ENCODE measurements at places on chromosomes 2 and 18.

- DNase-seq: no peak
Measured at GRCh38 chr2:235623111-235623510, 129.3 kb downstream of the AGAP1 start.

DNA sequence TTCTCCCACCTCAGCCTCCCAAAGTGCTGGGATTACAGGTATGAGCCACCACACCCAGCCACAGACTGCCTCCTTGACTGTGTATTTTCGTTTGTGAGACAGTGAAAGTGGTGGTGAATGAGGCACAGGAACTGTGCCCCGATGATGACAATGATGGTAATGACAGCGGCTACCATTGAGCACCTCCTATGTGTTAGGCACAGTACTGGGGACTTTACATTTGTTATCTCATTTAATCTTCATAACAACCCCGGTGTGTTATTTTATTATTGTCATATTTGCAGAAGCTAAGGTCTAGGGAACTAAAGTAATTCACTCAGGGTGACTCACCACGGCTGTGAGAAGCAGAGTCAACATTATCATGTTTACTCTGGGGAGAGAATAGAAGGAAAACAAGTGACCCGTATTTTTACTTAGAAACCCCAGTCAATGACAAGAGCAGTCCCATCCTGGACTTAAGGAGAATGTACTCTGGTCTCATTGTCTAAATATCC lies 77.6 kb upstream of the ALPP start:
- DNase-seq: no peak

GRCh38 chr18:37274309-37275236 lies 291.0 kb downstream of the CELF4 start:
- no peak for DNase-seq

- DNase-seq: no peak
Measured at GRCh38 chr18:75358928-75359327, 68.6 kb downstream of the SMIM21 start.

- DNase-seq: no peak
Measured at GRCh38 chr2:227805578-227805977, 8.1 kb upstream of the CCL20 start.

DNA sequence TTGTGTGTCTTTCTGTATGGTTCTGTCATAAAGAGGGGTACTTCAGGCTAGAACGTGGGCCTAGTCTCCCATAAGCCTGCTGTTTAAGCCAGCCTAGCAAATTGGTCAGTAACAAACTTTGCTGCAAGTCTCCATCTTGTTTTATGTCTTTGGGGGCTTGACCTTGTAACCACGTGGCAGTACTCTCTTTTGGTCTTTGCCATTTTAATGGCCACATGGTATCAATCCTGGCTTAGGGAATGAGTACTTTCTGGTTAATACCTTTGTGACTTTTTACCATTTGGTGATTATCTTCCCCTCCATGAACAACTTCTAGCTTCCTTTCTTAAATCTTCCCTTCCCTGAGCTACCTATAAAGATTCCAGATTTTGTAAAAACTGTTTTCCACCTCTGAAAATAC lies 148.3 kb downstream of the GCA start:
- DNase-seq: no peak

- DNase-seq: no peak
Measured at GRCh38 chr2:233428008-233428407, 73.7 kb downstream of the DGKD start.

DNA sequence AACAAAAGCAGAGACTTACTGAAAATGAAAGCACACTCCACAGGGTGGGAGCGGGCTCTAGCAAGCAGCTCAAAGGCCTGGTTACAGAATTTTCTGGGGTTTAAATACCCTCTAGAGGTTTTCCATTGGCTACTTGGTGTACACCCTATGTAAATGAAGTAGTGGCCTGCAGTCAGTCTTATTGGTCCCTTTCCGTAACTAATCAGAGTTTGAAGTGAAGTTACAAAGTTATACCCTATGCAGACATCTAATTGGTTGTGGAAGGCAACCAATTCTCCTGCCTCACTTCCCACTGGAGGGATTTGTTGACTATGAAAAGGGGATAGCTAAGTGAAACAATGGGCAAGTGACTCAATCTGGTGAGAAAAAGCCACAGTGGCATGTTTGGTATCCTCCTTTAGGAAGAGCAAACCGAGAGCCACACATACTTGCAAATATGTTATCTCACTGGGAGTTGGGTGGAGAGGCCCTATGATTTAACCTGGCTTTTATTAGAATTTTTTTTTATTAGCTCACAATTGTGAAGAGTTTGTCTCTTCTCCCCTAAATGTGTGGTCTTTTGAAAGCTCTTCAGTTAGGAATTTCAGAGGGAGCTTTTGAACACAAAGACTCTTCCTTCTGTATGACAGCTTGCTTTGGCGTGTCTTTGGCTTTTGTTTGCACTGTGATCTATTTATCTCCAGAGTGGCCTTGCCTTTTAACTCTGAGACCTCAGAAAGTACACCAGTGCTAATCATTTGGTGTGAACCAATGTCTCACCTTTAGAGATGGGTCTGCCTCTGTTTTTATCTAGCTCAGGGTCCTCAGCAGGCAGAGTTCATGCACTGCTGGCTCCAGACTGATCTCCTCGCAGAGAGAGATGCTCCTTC lies 69.6 kb downstream of the MAP4K4 start:
- DNase-seq: no peak

GRCh38 chr2:47079515-47080412 lies 75.3 kb downstream of the STPG4 start:
- DNase-seq: no peak

DNA sequence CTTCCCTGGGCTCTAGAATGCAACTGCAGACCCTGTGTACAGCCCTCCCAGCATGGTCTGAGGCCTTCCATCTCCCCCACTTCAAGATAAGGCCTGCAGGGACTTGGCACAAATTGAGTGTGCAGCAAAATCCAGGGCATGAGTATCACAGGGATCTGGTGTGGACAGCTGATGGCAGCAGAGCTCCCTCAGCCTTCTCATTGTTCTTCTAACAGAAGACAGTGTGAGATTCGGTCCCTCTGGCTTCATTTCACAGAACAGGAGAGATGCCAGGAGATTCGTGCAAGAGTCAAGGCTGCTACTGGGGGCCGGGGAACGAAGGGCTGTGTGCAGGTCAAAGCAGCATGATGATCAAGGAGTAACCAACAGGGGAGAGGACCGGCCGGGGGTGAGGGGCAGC lies 85.8 kb downstream of the UXS1 start:
- DNase-seq: peak; percentile 28

- no peak for DNase-seq
Measured at GRCh38 chr18:4960578-4960977, 236.5 kb downstream of the AKAIN1 start.

GRCh38 chr2:101608408-101609310 lies 88.8 kb upstream of the MAP4K4 start:
- DNase-seq: no peak

GRCh38 chr18:22560797-22561196 lies 143.1 kb upstream of the CTAGE1 start:
- no peak for DNase-seq

GRCh38 chr2:51789918-51790317 lies 758.0 kb upstream of the NRXN1 start:
- DNase-seq: no peak

GRCh38 chr18:78085241-78086185 lies 835.9 kb downstream of the GALR1 start:
- DNase-seq: no peak

DNA sequence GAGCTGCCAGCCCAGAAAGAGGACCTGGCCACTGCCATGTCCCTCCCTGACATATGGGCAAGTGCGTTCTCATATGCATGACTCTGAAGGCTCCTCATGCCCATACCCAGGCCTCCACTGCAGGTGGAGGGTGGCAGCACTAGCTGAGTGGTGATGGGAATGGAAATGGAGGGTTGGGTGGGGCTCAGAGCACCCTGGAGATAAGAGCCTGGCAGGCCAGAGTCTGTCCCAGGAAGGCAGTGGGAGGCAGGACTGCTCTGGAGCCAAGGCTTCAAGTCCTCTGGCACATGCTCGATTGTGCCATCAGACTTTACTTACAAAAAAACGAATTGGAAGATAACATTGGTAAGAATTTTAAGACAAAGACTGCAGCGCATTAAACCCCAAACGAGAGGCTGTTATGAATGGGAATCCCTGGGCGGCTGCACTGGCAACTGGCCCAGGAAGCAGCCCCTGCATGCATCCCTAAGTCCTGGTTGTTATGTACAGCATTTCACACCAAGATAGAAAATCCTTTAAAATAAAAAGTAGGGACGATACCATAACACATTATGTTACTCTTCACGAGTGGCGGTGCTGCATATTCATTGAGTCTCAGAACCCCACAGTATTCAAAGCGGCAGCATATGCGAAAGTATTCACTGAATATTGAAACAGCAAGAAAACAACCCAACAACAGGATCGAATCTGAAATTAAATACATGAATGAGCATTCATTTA lies 81.7 kb upstream of the FAM98A start:
- no peak for DNase-seq

- no peak for DNase-seq
Measured at GRCh38 chr2:172701250-172701649, 34.4 kb upstream of the RAPGEF4 start.

DNA sequence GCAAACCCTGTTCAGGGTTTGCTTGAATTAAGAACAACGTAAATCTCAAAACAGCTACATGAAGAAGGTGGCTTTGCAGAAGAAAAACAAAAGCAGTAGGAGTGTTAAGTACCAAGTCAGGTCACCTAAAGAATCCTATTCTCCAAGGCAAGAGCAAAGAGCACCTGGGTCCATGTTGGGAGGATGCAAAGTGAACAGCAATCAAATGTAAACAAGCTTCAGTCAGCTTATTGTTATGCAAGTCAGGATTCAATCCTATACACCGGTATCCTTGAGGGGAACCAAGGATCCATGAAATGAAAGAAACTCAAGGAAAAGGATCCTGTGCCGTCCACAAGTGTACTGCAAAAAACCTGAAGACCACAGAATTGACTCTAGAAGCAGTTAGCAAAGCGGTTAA lies 261.0 kb upstream of the DDX18 start:
- DNase-seq: no peak

GRCh38 chr2:237427769-237428506 lies 14.0 kb upstream of the COL6A3 start:
- no peak for DNase-seq

DNA sequence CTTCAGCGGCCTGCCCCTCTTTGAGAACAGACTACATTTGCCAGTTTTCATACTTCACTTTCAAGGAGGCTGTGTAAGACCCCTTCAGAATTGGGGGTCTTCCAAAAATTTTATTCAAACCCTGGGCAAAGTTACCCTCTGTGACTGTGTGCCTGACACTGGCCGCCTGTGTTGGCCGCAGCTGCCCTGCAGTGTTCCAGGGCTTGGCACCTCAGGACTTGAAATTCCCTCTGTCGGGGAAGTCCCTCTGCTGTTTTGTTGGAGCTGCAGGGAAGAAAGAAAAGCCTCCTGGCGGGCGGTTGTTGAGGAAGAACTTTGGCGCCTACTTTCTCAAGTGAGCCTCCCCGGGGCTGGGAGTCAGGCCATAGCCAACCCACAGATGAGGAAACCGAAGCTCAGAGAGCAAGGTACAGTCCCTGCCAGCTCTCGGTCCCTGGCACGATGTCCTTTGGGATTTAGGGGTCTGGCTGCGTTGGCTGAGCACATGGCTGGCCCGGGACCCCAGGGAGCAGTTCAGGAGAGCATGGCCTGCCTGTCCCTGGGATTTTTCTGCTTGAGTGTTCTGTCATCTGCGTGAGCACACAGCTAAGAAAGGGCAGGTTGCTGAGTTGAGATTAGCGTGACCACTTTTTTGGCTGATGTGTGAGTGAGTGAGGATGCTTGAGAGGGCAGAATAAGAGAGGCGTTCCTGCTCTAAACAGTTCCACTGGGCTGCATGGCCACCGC lies 17.9 kb upstream of the ASB1 start:
- no peak for DNase-seq

- no peak for DNase-seq
Measured at GRCh38 chr2:231393149-231394131, 2.1 kb upstream of the B3GNT7 start.

- no peak for DNase-seq
Measured at GRCh38 chr2:7288484-7288883, 371.3 kb downstream of the RNF144A start.

DNA sequence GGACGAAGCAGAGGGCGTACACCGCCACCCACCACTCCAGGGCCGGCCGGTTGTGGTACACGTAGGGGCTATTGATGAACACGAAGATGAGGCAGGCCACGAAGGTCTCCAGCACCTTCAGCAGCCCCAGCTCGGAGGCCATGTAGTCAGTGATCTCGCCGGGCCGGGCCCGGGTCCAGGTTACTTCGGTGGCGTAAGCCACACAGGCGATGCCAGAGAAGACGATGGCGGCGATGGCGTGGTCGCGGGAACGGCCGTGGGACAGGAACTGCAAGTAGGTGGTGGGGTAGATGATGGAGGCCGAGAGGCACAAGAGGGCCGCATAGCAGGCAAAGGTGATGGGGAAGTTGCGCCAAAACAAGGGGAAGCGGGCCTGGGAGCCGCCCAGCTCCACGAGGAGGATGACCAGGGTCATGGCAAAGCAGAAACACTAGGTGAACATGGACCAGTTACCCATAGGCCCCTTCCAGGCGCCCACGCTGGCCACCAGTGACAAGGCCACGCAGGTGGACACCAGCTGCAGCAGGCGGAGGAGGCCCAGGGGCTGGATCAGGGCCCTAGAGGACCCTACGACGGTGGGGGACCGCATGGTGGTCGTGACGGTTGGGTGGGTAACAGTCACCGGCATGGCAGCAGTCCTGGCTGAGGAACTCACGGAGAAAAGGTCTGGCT lies 128.4 kb upstream of the FAM98A start:
- DNase-seq: no peak

DNA sequence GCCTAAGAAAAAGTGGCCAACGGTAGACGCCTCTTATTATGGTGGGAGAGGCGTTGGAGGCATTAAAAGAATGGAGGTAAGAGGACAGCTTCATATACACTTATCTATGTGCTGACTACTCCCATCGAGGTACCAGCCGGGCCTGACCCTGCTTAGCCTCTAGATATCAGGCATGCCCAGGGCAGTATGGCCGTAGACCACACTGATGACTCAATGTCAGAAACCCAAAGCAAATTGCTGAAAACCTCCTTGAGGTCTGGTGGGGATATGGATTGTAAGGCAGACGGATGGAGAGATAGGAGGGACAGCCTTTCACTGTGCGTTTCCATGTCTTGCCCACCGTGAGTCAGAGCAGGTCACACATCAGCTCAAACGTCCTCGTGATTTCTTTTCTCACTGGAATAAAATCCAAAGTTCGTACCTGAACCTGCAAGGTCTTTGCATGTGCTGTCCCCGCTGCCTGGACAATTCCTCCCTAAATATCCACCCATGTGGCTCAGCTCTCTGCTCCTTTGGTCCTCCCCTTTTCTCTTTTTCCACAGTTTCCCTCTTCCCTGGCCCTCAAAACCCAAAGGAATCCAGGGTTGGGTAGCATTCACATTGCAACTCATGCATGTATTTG lies 168.9 kb downstream of the ANTXR1 start:
- DNase-seq: no peak

GRCh38 chr2:181106789-181107627 lies 126.6 kb downstream of the UBE2E3 start:
- no peak for DNase-seq

GRCh38 chr2:33090553-33091134 lies 143.9 kb downstream of the LTBP1 start:
- DNase-seq: no peak

- no peak for DNase-seq
Measured at GRCh38 chr2:173740639-173741038, 224.5 kb downstream of the SP3 start.

Data from stimulated activated naive CD4-positive, alpha-beta T cell (primary cell).